ENCODE measurements at places on chromosomes 11 and 22. TPM values are rescaled to one million over a fixed set of nuclear protein-coding genes. Genes with fewer than 3 reads are reported as not detected.

- peak; percentile 2 for DNase-seq
- H3K27ac ChIP-seq: no peak overlapping the region
- no peak overlapping the region for H3K4me3 ChIP-seq
- peaks cover 2% of the 10 kb centered on the region for H3K4me1 ChIP-seq
- no peaks in the 10 kb centered on the region for H3K36me3 ChIP-seq
These were observed 868.2 kb downstream of the BRD1 start for GRCh38 chr22:48959496-48959895.

GRCh38 chr11:129278586-129279319 is 86.6 kb upstream of the ARHGAP32 start:
- peak overlapping the region; percentile 83 for H3K4me3 ChIP-seq
- DNase-seq: peak; percentile 43
- H3K36me3 ChIP-seq: no peaks in the 10 kb centered on the region
- H3K27ac ChIP-seq: peak overlapping the region; percentile 76

- H3K36me3 ChIP-seq: no peaks in the 10 kb centered on the region
- no peak for DNase-seq
- no peak overlapping the region for H3K4me3 ChIP-seq
- peaks cover 9% of the 10 kb centered on the region for H3K27me3 ChIP-seq
- no peak overlapping the region for H3K27ac ChIP-seq
These were observed 91.5 kb upstream of the FGF3 start for GRCh38 chr11:69910519-69911309.

GRCh38 chr11:83628622-83629355 is 342.6 kb upstream of the CCDC90B start:
- H3K27me3 ChIP-seq: no peaks in the 10 kb centered on the region
- H3K4me1 ChIP-seq: peaks cover 21% of the 10 kb centered on the region
- H3K4me3 ChIP-seq: no peak overlapping the region
- no peaks in the 10 kb centered on the region for H3K36me3 ChIP-seq

DNA sequence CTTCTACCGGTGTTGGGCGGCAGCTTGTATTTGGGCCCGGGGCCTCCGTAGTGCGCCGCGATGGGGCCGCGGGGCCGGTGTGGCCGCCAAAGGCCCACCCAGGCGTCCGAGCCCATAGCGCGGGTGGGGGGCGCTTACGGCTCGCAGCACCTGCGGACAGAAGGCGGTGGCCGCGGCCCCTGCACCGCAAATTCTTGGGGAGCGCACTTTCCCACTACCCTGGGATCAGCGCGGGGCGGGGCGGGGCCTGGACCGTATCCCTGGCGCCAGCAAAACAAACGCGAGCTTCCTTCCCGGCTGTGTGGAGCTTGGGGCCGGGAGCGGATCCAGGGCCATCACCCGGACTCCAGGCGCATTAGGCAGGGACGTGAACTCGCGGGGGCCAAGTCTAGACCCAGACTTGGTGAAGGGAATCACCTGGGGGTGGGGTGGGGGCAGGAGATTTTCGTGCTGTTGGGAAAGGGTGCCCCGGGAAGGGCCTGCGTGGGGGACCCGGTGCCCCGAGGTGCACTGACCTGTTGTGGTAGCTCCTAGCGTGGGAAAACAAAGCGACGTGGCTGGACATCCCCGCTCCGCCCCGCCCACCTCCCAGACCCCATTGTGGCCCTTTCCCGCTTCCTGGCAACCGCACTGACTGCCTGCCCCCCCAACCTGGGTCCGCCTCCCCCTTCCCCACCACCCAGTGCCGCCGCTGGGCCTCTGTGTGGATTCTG is 2.3 kb upstream of the TYMP start:
- peak overlapping the region; percentile 9 for H3K27ac ChIP-seq
- H3K4me3 ChIP-seq: peak overlapping the region; percentile 62
- H3K27me3 ChIP-seq: peaks cover 38% of the 10 kb centered on the region
- H3K4me1 ChIP-seq: peaks cover 26% of the 10 kb centered on the region

GRCh38 chr11:80958987-80959386 is 1518.2 kb upstream of the TENM4 start:
- H3K4me1 ChIP-seq: no peaks in the 10 kb centered on the region
- H3K4me3 ChIP-seq: no peak overlapping the region
- no peak for DNase-seq
- no peak overlapping the region for H3K27ac ChIP-seq
- no peaks in the 10 kb centered on the region for H3K36me3 ChIP-seq

GRCh38 chr11:24636291-24636629 is 139.4 kb downstream of the LUZP2 start:
- DNase-seq: no peak
- peaks cover 3% of the 10 kb centered on the region for H3K36me3 ChIP-seq
- H3K27ac ChIP-seq: no peak overlapping the region
- H3K27me3 ChIP-seq: no peaks in the 10 kb centered on the region
- H3K4me1 ChIP-seq: peaks cover 12% of the 10 kb centered on the region
- no peak overlapping the region for H3K4me3 ChIP-seq

GRCh38 chr11:120385110-120385509 is 48.9 kb downstream of the ARHGEF12 start:
- peak overlapping the region; percentile 35 for H3K27ac ChIP-seq
- no peaks in the 10 kb centered on the region for H3K27me3 ChIP-seq
- H3K4me1 ChIP-seq: peaks cover 30% of the 10 kb centered on the region
- H3K4me3 ChIP-seq: no peak overlapping the region
- peaks cover 7% of the 10 kb centered on the region for H3K36me3 ChIP-seq

GRCh38 chr22:29831186-29831921 is 6.7 kb downstream of the ASCC2 start:
- H3K4me1 ChIP-seq: peaks cover 11% of the 10 kb centered on the region
- peaks cover 38% of the 10 kb centered on the region for H3K36me3 ChIP-seq
- no peaks in the 10 kb centered on the region for H3K27me3 ChIP-seq
- no peak for DNase-seq
- H3K4me3 ChIP-seq: no peak overlapping the region

DNA sequence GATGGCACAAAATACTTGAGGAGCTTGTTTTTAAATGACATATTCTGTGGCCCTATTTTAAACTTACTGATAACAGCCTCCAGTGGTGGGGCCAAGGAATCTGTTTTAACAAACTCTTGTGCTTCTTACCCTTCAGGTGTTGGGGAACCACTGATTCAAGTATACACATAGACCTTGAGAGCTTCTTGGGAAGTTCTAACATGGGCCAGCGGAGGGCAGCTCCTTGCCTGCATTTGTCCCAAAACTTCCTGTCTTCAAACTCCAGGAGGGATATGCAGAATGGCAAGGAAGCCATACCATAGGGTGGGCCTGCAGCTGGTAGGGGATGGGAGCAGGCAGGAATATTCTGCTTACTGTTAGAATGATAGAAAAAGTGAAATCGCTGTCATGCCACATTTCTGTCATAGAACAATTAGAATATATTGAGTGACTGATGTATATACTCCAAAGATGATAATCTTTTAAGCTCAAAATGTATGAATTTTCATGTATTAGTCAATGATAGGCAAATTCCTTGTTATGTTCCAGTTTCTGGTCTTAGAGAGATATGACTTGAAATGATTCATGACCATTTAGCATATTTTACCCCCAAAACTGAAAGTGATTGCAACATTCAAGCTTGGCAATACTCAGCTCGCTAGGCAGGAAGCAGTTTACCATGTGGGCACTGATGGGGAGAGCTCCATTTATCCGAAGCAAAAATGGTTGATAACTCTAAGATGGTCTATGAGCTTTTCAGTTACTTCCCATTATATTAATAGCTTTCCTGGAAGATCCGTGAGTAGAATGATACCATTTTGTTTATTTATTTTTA is 9.2 kb downstream of the EXT2 start:
- no peak overlapping the region for H3K4me3 ChIP-seq
- no peaks in the 10 kb centered on the region for H3K27me3 ChIP-seq
- peaks cover 9% of the 10 kb centered on the region for H3K36me3 ChIP-seq
- no peak for DNase-seq
- no peak overlapping the region for H3K27ac ChIP-seq
- H3K4me1 ChIP-seq: no peaks in the 10 kb centered on the region

- H3K4me3 ChIP-seq: no peak overlapping the region
- no peak overlapping the region for H3K27ac ChIP-seq
- no peaks in the 10 kb centered on the region for H3K27me3 ChIP-seq
These were observed 9.6 kb upstream of the EMID1 start for GRCh38 chr22:29195964-29196666.

DNA sequence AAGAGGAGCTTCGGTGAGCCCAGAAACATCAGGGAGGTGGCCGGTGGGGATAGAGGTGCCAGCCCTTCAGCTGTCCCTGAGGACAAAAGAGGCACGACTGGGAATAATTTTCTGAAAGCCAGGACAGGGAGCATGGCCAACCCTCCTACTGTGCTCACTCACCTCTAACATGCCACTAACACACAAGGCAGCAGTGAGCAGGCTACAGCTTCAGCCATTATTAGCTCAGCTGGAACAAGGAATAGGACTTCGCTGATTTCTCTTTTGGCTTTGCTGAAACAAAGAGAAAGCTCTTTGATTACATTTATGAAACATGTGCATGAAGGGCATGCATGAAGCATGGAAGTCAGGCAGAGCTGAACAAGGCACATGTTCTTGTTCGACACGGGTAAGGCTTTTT is 12.1 kb upstream of the OR10A5 start:
- H3K36me3 ChIP-seq: no peaks in the 10 kb centered on the region
- no peak for DNase-seq
- H3K27ac ChIP-seq: no peak overlapping the region
- no peaks in the 10 kb centered on the region for H3K27me3 ChIP-seq
- H3K4me3 ChIP-seq: no peak overlapping the region

DNA sequence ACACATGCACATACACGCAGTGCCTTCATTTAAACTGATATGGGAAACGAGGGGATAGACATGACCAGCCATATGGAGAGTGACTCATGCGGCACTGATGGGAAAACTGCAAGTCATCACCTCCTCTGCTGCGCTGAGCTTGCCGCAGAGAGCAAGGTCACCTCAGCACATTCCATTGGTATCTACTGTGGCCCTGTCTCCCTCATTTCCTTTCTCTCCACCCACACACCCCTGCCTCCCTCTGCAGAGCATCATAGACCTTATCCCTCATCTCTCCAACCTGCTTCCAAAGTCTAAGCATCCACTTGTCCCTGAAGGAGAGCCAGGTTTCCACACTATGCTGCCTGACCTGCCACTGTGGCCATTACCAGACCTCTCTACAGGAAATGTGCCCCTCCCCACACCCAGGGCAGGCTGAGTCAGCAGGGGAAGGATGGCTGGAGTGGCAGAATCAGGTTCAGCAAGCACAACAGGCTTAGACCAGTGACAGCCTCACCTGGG is 116.9 kb upstream of the SNX19 start:
- peaks cover 22% of the 10 kb centered on the region for H3K27me3 ChIP-seq
- no peak for DNase-seq
- no peak overlapping the region for H3K27ac ChIP-seq
- H3K36me3 ChIP-seq: no peaks in the 10 kb centered on the region
- no peaks in the 10 kb centered on the region for H3K4me1 ChIP-seq
- H3K4me3 ChIP-seq: no peak overlapping the region

DNA sequence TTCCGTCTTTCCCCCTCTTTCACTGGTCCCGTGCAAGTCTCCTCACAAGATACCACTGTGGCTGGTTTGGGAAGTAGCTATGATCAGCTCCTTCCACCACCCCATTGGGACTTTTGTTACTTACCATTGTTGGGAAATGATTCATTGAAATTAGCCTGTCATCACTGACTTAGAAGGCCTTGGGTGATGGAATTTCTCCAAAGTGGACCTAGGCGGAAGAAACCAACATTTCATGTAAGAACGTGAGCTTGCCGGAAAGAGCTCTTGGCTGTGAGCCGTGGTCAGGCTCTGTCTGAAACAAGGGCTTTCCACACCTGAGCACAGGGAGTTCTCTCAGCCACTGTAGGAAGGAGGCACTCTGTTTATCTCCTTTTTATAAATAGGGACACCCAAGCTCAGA is 23.5 kb upstream of the CRYBB3 start:
- H3K27ac ChIP-seq: no peak overlapping the region
- H3K4me1 ChIP-seq: no peaks in the 10 kb centered on the region
- H3K27me3 ChIP-seq: no peaks in the 10 kb centered on the region
- no peak for DNase-seq
- H3K4me3 ChIP-seq: no peak overlapping the region
- peaks cover 19% of the 10 kb centered on the region for H3K36me3 ChIP-seq

- H3K4me3 ChIP-seq: no peak overlapping the region
- H3K27me3 ChIP-seq: no peaks in the 10 kb centered on the region
- no peak overlapping the region for H3K27ac ChIP-seq
- DNase-seq: no peak
These were observed 111.6 kb downstream of the SIK3 start for GRCh38 chr11:116986521-116987105.

DNA sequence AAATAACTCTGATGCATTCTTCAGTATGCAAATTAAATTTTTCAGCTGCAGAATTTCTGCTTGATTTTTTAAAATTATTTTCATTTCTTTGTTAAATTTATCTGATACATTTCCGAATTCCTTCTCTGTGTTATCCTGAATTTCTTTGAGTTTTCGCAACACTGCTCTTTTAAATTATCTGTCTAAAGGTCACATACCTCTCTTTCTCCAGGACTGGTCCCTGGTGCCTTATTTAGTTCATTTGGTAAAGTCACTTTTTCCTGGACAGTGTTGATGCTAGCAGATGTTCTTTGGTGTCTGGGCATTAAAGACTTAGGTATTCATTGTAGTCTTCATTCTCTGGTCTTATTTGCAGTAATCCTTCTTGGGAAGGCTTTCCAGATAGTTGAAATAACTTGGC is 577.4 kb upstream of the LUZP2 start:
- H3K27ac ChIP-seq: no peak overlapping the region
- no peaks in the 10 kb centered on the region for H3K27me3 ChIP-seq
- H3K4me1 ChIP-seq: peaks cover 2% of the 10 kb centered on the region
- no peak for DNase-seq

- no peak overlapping the region for H3K4me3 ChIP-seq
- no peaks in the 10 kb centered on the region for H3K36me3 ChIP-seq
- H3K27ac ChIP-seq: no peak overlapping the region
- DNase-seq: no peak
- no peaks in the 10 kb centered on the region for H3K4me1 ChIP-seq
These were observed 34.8 kb upstream of the POU2AF1 start for GRCh38 chr11:111413849-111414248.

DNA sequence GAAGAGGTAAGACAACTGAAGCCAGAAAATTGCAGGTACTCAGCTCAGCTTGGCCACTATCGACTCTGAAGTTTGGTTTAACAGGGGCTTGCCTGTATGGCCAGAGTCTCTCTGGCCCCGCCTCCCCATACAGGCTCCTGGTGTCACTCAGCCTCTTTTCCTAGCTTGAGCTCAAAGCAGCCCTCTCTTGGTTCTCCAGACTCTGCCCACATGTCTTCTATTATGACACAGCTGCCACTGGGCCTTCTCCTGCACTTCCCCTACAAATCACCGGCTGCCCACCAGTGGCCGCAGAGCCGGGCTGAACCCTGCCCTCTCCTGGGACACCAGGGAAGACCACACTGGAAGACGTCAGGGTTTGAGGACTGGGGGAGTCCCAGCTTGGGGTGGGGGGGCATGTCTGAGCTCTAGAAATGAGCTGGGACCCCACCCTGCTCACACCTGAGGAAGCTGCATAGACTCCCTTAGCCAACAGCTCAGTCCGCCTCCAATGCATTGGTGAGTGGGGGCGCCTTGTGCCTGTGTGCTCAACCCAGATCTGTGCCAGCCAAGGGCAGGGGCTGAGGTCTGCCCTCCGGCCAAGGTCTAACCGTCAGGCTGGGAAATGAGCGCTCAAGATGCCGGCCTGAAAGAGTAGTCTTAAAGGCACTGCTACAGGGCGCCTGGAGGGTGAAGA is 94.4 kb upstream of the LMO1 start:
- no peaks in the 10 kb centered on the region for H3K36me3 ChIP-seq
- no peak overlapping the region for H3K27ac ChIP-seq
- H3K27me3 ChIP-seq: peaks cover 2% of the 10 kb centered on the region
- DNase-seq: no peak
- H3K4me3 ChIP-seq: no peak overlapping the region

The LIPT2 gene
- 9.1 TPM for total RNA-seq

The OR51B5 gene
- total RNA-seq: 1.1 TPM

The TMEM151A gene
- 1.6 TPM for total RNA-seq
